ENCODE measurements at places on chromosomes 5 and 9.

- no peak for DNase-seq
Measured at GRCh38 chr5:126965061-126965475, 65.3 kb downstream of the MARCHF3 start.

GRCh38 chr5:166370928-166371690 lies 1920.3 kb upstream of the WWC1 start:
- no peak for DNase-seq

GRCh38 chr5:131589510-131590348 lies 45.3 kb downstream of the RAPGEF6 start:
- no peak for DNase-seq

DNA sequence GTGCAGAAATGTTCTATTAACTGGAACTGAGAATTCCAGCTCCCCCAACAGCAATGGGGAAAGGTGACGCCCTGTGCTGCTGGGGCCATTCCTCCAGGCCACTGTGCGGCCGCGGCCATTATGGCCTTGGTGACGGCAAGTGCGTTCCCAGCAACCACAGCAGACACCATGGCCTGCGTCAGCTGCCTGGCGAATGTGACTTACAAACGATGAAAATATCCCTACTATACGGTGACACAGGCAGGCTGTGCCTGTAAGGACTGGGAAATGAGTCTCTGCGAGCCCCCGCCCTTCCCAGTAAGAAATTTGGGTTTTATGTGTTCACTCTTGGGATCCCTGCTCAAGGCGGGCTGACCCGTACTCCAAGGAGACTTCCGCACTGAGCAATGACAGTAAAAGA lies 20.6 kb downstream of the CLPTM1L start:
- DNase-seq: no peak
